ENCODE measurements at places on chromosomes 6 and 20.

DNA sequence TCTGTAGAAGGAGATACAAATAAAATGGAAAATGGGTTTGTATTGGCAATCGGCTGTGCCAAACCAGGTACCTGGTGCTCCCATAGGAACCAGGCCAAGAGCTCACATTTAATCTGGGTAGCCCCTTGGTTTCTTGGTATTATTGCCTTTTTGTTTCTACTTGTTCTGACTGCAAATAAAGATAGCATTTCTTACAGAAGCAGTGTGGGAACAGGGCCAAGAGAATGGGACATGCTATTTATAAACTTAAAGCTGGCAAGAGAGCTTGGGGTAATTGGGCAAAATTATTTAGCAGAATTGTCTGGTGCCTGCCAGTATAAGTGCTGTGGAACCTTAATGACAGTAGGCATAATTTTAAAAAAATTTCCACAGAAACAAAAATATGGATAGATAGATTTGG, 113.5 kb upstream of the GLP1R start:
- no peak for DNase-seq

GRCh38 chr20:57465943-57466342, 59.0 kb downstream of the CTCFL start:
- no peak for DNase-seq

DNA sequence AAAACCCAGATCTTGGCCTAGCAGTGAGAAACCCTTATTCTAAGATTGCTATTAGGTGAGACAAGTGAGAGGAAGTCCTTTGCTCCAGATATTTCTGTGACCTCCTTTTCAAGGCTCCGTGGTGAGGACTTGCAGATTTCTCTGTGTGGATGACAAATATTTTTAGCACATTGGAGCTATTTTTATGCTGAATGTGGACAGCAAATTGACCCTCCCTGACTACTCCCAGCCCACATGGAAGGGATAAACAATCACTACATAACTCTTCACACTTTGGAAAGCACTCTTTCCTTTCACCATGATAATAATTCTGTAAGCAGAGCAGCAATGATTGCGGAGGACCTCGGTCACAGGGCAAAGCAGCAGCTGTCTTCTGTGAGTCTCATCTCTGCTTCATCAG, 88.0 kb upstream of the ADGRF1 start:
- DNase-seq, result peak; percentile 8

GRCh38 chr6:6749702-6750491, 161.4 kb downstream of the LY86 start:
- peak; percentile 61 for DNase-seq

- DNase-seq, result no peak
These were observed 24.8 kb upstream of the PBOV1 start for GRCh38 chr6:138242987-138243592.

GRCh38 chr6:11953641-11954040, 58.5 kb upstream of the HIVEP1 start:
- DNase-seq, result no peak

GRCh38 chr6:125524356-125524755, 222.6 kb upstream of the HDDC2 start:
- peak; percentile 55 for DNase-seq

DNA sequence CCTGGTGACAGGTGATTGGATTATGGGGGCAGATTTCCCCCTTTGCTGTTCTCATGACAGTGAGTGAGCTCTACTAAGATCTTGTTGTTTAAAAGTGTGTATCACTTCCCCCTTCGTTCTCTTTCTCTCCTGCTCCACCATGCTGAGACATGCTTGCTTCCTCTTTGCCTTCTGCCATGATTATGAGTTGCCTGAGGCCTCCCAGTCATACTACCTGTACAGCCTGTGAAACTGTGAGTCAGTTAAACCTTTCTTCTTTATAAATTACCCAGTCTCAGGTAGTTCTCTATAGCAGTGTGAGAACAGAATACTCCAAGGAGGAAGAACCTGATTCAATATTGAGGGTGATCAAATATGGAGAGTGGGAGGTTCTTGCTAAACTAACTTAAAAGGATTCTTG, 724.9 kb downstream of the DOK5 start:
- DNase-seq, result no peak

- no peak for DNase-seq
These were observed 3.9 kb upstream of the TGM2 start for GRCh38 chr20:38168791-38169589.

- DNase-seq, result no peak
These were observed 86.5 kb downstream of the BANF2 start for GRCh38 chr20:17786221-17786718.

GRCh38 chr20:1298166-1298565, 30.8 kb downstream of the SDCBP2 start:
- no peak for DNase-seq

DNA sequence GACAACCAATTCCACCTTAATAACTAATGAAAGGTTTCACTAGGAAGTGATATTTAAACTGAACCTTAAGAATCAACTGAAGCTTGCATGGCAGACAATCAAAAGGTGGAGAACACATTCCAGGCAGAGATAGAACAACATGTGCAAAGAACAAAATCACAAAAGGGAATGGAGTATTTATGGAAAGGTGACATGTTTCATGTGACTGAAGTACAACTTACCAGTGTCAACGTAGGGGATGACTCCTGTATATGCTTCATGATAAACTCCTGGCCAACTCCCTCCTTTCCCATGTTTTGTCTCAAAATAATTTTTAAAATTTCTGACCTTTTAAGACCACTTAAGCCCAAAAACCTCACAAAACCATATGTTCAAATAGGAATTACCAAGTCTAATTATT, 6.6 kb downstream of the PLN start:
- DNase-seq, result no peak

DNA sequence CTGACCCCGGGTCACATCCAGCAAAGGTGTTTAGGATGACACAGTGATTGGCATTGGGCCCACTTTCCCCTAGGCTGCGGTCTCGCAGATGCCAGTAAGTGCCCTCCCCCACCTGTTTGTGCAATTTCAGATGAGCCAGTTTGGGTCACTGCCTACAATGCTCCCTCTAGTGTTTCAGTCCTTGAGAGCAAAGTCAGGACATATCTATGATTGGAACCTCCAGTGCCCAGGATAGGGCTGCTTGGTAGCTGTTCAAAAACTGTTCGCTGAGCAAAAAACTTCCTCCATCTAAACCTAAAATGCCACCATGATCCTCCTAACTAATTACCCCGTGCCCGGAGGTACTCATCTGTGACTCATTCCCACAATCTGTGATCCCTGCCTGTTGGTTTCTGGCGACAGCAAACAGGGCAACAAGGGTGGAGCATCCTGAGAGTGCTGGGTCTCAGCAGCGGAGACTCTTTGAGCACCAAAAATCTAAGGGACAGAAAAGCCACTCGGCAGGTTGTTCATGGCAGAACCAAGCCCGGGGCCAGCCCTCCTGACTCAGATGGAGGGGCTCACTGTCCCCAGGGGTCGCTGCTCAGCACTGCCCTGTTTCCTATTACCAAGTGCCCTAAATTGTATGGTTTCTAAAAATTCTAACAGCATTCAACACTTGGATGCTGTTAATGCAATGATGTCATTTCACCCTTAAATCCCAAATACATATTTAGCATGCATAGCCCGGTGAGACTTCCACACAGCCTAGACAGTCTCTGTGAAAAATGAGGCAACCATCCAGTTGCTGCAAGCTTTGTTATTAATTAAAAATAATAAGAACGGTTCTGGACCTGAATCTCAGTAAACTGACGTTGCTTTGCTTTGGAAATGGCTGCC, 5.0 kb downstream of the VSX1 start:
- peak; percentile 49 for DNase-seq

GRCh38 chr20:37852666-37853065, 50.3 kb upstream of the VSTM2L start:
- no peak for DNase-seq

DNA sequence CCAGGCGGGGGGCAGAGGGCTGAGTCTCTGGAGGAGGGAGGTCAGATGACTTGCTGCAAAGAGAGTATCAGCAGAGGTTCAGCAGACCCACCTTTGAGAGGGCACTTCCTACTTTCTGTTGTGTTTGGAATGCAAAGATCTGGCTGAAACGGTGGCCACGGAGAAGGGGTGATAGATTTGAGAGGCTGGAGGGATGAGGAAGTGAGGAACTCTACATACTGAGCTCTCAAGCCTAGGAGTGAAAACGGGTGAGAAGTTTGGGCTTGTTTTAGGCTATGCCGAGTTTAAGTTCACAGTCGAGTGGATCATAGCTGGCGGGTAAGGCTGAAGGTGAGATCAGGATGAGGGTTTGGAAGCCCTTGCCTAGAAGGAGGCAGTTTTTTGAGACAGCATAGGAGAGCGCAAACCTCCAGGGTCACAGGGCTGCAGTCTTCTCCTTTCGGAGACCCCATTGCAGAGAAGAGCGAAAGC, 477 bp upstream of the ITPA start:
- no peak for DNase-seq

All from pons (tissue), 1 donor.